ENCODE measurements at places on chromosomes 7 and 10.

GRCh38 chr10:11245510-11245909 lies 227.8 kb downstream of the CELF2 start:
- DNase-seq: no peak

DNA sequence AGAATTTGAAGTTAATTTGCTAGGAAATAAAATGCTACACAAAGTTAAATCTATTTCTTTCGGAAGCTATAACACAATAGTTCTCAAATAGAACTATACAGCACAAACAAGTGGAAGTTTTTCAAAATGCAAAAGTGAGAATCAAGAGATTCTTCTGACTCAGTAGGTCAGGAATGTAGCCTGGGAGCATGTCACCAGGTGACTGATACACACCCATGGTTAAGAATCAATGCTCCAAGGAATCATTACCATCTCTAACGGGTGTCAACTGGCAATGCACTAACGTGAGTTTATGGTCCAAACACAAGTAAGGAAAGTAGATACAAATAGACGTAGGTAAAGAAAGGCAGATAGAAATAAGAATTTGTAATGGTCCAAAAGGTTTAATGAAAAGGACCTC lies 170.5 kb downstream of the SRPK2 start:
- no peak for DNase-seq

GRCh38 chr10:27153845-27154193 lies 365 bp downstream of the YME1L1 start:
- DNase-seq: peak; percentile 16

GRCh38 chr7:100509231-100509630 lies 25.5 kb downstream of the NYAP1 start:
- DNase-seq: no peak

DNA sequence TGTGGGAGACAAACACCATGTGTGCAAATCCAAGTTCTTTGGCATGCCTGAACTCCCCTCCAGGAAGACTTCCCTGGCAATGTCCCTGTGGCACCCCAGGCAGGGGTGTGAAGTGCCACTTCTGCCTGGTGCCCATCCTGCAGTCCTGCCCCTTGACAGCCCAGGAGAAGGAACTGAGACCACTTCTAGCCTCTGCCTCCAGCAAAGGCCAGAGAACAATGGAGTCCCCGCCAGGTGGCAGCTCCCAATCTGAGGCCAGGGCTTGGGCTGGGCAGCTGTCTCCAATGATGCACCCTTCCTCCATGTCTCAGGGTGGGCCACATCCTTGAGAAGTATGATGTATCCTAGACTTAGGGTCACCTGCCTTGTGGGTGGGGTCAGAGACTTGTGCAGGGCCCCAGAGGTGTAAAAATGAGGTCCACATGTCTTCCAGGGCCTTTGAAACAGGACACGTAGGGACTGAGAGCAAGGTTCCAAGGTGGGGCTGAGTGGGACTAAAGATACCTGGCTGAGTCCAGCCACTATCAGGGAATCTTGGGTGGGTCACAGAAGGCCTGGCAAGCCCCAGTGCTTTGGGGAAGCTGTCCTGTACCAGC lies 5.5 kb downstream of the FXYD4 start:
- DNase-seq: no peak

- DNase-seq: no peak
These were observed 5.7 kb upstream of the GOT1 start for GRCh38 chr10:99435986-99436638.

DNA sequence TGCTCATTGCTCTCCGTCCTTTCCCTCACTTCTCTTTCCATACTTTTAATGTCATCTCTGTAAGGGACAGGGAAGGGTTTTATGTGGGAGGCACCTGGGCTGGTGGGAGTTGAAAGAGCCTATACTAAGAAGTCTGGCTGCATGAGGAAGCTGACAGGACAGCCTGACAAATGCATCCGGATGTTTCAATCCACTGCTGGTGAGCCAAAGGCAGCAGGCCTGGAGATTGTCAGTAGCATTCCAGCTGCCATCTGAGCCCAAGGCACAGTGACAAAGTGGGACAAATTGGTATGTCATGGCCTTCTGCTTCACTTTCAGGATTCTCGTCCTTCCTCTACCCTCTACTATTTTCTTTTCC lies 218.4 kb downstream of the STK31 start:
- no peak for DNase-seq

DNA sequence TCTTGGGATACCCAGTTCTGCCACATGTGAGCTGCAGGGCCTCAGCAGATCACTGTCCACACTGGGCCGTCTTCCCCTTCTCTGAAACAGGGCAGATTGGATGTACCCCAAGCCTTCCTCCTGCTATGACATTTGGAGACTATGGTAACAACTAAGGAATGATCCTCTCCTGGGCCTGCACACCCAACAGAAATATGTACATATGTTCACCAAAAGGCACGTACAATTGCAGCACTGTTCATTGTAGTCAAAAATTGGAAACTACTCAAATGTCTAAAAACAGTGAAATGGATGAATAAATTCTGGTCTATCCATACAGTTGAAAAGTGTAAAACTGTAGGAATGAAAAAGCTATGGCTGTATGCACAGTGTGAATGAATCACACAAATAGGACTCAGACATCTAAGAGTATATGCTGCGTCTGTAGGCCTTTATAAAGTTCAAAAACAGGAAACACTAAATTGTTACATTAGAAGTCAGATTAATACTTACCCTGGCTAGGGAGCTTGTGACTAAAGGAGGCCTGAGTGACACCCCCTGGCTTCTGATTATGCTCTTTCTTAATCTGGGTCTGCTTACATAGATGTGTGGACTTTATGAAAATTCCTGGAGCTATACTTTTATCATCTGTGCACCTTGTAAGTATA lies 16.1 kb upstream of the XPNPEP1 start:
- DNase-seq: peak; percentile 24

GRCh38 chr7:98629001-98629431 lies 11.9 kb downstream of the NPTX2 start:
- DNase-seq: no peak

GRCh38 chr10:104299031-104299904 lies 30.3 kb downstream of the GSTO2 start:
- no peak for DNase-seq

GRCh38 chr7:48088559-48089045 lies 463 bp upstream of the UPP1 start:
- no peak for DNase-seq

- no peak for DNase-seq
These were observed 7.4 kb downstream of the BTAF1 start for GRCh38 chr10:91930939-91931338.

DNA sequence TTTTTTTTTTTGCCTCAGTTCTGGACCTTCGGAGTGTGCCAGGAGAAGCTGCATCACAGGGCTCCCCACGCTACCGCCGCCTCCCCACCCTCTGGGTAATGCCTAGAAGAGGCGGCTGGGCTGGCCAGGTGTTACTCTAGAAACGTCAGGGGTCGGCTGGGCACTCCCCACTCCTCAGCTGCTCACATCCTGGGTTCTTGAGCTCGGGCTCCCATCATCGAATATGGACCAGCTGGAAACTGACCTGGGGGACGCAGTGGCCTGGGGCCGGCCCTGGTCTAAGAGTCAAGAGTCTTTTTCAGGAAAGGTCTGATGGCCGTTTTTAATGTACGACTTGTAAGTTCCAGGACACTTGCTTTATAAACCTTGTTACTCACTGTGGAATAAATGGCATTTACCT lies 326.5 kb downstream of the WDR37 start:
- no peak for DNase-seq

DNA sequence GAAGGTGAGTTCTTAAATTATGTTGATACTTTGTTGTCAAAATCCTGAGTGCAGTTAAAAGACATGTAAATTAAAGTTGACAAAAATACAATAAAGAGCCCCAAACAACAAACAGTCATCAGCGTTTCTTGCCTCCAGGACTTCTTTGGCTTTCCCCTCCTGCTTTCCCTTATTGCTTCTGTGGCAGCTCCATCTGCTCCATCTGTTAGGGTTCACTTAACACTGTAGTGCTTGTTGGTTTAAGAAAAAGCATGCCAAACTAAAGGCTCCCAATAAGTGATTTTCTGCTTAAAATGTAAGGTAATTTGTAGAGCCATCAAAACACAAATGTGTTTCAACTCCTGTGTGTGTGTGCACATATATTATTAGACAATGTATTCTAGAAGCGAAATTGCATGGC lies 254.3 kb upstream of the GNAI1 start:
- no peak for DNase-seq

GRCh38 chr7:57328457-57328856 lies 121.5 kb upstream of the ZNF716 start:
- no peak for DNase-seq
